Activated gamma-delta T cell (primary cell): ENCODE measurements at places on chromosomes 4 and X.

DNA sequence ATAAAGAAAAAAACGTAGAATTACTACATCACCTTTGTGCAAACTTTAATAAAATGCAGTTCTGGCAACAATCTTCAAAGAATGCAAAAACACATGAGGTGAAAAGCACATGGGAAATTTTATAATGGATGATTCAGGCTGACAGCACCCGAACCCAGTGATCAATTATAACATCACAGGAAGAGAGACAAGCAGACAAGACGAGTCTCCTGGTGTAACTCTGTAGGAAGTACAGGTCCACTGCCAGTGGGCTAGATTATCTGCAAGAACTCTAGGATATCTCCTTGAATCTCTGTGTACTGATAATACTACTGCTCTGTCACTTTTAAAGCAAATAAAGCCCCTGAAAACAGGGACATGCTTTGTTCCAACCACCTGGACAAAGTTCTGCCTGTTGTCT, 58.9 kb upstream of the NXF3 start:
- no peak for DNase-seq

GRCh38 chr4:26020083-26020668, 106.2 kb downstream of the SMIM20 start:
- no peak for DNase-seq

GRCh38 chr4:18039113-18039512, 17.6 kb upstream of the LCORL start:
- DNase-seq = no peak

- no peak for DNase-seq
Measured at GRCh38 chr4:21879187-21879586, 69.4 kb downstream of the KCNIP4 start.

DNA sequence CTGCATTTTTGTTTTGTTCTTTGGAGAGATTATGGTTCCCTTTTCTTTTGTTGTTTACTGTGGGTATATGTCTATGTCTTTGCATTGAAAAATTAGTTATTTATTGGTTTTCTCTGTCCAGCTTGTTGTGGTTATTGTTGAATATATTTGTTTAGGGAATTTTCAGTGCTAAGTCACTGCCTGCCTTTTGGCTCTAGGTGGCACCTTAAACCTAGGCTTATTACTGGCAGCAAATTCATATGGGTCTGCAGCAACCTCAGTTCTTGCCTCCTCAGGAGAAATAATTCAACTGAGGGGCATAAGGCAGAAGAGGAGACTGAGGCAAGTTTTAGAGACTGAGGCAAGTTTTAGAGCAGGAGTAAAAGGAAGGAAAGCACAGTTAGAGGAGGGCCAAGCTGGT, 1157.3 kb upstream of the AGA start:
- DNase-seq = no peak

DNA sequence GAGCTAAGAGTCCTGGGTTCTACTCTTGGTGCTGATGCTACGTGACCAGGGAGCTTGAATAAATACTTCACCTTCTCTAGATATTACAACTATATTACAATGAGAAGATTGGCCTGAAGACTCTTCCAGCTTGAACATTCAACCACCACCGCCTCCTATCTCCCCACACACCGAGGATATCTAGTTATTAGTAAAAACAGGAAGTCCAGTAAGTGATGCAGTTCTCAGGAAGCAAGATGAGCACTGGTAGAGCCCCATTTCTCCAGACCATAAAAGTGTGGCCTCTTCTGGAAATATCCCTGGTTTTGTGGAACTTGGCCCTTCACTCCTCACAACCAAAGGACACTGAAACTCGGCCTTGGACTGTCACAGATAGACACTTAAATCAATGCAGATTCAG, 18.5 kb downstream of the PJA1 start:
- no peak for DNase-seq

- DNase-seq = no peak
Measured at GRCh38 chrX:72048510-72049455, 82.9 kb downstream of the RTL5 start.
